ENCODE measurements at places on chromosomes 7 and 10.
A peak's percentile ranks its signal among the peaks of the same experiment; 100 is the strongest.

DNA sequence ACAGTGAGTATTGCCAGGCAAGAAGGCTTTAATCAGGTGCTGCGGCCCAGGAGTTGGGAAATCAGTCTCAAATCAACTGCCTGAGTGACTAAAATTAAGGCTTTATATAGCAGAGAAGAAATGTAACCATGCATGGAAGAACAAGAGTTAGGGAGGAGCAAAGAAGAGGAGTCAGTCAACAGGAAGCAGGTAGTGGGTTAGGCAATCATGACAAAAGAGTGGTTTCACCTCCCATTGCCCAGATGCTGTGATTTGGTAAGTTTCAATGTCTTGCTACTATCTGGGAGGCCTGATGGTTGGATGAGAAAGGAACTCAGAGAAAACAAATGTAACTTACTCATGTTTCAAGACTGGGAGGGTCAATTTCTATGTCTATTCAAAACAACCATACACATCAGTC lies 998.3 kb downstream of the GATA3 start:
- DNase-seq, result no peak

GRCh38 chr7:141073173-141073640 lies 657 bp upstream of the TMEM178B start:
- DNase-seq, result peak; percentile 8

DNA sequence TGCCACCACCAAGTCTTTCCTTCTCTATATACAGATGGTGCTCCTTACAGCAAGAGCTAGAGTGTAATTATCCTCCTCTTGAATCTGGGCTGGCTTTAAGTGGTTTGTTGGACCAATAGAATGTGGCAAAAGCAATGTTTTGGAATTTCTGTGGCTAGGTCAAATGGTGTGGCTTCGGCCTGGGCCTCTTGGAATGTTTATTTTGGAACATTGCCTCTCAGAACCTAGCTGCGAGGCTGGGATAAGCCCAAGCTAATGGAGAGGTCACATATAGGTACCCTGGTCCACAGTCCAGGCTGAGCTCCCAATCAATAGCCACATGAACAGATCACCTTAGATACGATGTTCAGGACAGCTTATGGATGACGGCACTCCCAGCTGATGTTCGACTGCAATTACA lies 556.7 kb downstream of the TYW1 start:
- no peak for DNase-seq

- DNase-seq, result no peak
Measured at GRCh38 chr7:143337216-143337615, 21.3 kb downstream of the CLCN1 start.

DNA sequence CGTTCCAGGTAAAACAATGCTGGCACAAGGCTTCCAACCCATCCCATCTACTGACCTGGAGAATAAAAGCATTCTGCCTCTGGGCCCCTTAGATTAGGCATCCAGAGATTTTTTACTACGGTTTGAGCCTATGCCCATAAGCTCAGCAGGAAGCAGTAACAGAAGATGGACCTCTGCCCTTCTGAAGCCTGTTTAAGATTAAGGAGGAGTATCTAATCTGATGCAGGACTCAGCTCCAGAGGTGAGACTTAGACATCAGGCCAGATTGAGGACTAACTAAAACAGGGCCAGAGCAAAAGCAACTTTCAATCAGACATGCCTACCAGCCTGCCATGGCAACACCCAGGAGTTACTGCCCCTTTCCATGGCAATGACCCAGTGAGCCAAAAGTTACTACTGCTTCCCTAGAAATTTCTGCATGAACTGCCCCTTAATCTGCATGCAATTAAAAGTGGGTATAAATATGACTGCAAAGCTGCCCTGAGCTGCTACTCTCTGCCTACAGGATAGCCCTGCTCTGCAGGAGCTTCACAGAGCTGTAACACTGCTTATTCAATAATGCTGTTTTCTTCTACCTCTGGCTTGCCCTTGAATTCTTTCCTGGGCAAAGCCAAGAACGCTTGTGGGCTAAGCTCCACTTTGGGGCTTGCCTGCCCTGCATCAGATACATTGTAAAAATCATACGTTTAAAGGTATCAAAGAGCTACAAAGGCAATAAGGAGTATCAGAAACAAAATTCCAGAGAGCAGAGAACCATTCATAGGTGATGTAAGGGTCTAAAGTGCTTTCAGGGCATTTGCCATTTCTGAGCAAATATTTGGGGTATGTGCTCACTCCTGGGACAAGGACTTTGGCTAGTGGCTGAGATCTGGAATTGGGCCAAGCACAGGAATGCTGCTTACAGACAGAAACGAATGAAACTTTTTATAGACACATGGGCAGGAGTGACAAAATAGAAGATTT lies 25.0 kb upstream of the CNNM1 start:
- no peak for DNase-seq

DNA sequence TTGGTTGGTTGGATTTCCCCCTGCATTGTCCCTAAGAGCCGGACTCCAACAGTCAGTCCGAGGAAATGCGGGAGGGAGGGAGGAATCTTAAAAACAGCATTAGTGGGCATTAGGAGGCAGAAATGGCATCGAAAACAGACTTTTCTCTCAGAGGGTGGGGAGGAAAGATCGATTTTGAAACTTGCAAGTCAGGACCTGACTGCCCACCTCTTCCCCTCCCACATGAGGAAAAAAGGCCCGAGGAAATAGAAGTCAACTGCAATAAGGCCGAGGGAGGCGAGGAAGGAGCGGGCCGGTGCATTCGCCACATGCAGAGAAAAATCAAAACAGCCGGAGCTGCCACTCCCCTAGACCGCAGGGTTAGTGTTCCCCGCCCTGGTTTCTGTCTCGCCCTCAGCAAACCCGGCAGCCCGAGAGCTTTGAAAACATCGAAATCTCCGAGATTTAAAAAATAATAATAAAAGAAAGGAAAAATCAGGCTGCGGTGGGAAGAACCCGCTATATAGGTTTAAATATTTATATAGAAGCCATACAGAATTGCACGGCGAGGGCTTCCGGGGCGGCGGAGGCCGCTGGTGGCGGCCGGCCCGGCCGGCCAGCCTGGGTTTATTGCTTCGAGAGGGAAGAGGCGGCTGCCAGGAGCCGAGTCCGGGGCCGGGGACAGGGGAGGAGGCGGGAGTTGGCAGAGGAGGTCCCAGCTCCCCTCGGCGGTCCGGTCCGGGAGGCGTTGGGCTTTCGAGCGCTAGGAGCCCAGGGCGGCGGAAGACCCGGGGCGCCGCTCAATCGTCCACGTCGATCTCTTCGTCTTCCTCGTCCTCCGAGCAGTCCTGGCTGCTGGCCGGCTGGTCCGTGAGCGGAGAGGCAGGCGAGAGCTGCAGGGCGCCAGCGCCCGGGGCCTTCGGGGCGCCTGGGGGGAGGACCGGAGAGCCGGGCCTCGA lies 2.5 kb downstream of the LBX1 start:
- no peak for DNase-seq

GRCh38 chr10:80171248-80171660 lies 34.1 kb downstream of the ANXA11 start:
- no peak for DNase-seq

GRCh38 chr7:157966490-157966889 lies 621.1 kb downstream of the PTPRN2 start:
- no peak for DNase-seq

DNA sequence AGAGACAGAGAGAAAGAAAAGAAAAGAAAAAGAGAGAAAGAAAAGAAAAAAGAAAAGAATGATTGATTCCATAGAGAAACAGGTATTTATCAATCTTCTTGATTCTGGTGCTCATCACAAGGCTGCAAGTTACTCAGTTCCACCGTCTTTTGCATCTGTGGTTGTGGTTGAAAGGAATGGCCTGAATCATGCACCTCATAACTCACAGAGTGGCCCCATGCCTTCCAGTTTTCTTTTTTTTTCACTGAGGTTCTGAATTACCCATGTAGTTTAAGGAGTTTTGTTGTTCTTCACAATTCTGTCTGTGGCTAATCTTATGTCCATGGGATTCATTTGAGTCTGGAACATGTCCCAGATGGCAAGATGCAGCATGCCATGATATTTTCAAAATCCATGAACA lies 156.0 kb downstream of the ZNF33B start:
- no peak for DNase-seq

DNA sequence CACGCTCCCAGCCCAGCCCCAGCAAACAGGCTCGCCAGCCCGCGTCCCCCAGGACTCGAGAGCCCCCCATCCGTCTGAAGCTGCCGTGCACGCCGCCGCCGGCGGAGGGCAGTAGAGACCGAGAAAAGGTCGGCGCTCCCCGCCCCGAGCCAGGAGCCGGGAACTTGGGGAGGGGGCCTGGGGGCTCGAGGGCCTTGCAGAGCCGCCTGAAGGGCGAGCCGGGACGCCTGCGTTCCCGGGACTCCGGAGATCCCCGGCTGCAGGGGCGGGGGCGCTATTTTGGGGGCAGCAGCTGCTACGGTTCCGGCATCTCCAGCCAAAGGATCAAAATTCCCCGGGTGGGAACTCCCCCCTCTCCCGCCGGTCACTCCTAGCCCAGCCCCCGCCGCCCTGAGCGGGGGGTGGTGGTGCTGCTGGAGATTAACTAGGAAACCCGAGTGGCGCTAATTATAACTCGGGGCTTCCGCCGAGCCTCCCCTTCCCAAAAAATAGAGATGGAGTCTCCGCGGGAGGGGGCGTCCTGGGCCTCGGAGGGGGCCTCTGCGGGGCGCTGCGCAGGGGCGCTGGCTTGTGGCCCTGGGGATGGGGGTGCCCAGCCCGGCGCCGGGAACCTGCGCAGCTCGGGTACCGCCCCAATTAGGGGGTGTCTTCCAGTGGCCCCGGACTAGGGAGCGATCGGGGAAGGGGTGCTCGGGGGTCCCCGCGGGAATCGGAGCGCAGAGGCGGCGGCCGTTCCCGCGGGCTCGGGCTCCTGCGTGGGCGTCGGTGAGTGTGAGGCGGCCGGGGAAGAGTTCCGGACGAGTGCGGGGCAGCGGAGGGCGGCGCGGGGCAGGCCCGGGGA lies 608 bp downstream of the ACHE start:
- DNase-seq, result no peak

DNA sequence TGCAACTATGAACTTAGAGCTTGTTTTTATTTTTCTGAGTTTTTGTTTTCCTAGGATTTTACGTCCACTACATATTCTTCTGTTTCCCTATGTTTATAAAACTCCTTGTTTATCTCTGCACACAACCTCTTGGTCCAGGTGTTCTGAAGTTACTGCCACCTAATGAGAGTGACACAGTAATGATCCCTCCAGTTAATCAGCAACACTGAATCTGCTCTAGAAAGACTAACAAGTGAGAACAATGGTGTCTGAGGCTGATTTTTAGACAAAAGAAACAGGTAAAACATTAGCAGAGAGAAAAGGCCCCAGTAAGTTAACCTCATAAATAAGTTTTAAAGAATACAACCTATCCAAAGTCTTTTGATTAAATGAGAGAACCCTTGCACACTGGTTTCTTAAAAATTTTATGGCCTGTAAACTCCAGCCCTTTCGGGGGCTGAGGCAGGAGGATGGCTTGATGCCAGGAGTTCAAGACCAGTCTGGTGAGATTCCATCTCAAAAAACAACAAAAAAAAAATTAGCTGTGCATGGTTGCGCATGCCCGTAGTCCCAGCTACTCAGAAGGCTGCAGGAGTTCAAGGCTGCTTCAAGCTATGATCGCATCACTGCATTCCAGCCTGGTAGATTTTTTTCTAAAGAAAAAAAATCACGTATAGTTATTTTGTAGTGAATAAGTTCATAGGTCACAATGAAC lies 397.6 kb downstream of the MAGI2 start:
- no peak for DNase-seq

DNA sequence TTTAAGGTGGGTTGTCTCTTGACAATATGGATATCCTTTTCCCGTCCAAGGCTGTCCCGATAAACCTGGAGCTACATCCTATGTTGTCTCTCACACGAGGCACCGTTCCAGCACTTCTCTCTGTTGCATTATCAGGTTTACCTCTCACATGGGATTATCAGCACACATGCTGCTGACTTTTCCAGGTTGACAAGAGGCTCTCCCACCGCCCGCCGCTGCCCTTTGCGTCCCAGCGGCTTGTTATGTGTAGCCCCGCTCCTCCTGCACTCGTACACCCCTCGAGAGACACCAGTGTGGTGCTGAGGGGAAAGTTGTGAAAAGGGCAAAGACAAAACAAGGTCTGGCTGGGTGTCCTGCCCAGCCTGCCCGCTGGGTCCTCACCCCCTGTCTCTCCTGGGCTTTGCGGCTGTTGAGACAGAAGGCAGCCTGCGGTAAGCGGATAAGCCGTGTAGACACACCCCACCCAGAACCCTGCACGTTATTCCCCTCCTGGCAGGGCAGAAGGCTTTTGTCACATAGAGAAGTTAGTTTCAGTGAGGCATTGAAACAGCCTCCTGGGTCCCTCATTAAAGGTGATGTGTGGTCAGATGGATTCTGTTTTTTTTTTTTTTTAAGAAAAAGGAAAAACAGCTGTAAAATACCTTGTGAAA lies 38.7 kb downstream of the UBE3C start:
- DNase-seq, result no peak

DNA sequence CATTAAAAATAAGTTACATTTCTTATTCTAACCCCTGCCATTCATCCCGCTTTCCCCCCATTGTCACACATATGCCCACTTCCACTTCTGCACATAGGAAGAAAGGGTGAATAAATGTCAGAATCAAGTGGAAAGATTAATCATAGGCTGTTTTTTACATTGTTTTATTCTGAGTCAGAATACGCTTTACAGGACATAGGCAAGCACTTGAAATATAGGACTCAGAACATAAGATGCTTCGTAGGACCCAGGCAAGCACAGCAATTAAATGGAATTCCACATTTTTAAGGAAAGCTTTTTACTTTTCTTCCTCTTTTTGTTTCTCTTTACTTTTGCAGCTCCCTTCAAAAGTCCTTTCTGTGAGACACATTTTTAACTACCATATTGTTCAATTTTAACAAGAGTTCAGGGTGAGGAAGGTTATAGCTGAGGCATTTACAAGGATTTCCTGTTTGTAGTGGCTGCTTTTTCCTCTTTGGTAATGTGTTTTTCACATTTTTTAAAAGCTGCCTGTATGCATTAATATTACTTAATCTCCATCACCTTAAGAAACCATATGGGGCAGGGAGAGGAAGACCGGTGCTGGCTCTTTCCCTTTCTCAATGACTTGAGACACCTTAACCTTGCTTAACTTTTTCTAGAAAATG lies 130.0 kb downstream of the TES start:
- no peak for DNase-seq

GRCh38 chr7:14855033-14855794 lies 47.3 kb downstream of the DGKB start:
- no peak for DNase-seq

GRCh38 chr7:94056796-94057207 lies 52.6 kb upstream of the BET1 start:
- peak; percentile 12 for DNase-seq

- DNase-seq, result no peak
Measured at GRCh38 chr7:74051629-74052410, 23.8 kb downstream of the ELN start.

GRCh38 chr7:98930921-98931320 lies 52.6 kb downstream of the TRRAP start:
- no peak for DNase-seq
